ENCODE measurements at places on chromosomes 5 and 9.
A peak's percentile ranks its signal among the peaks of the same experiment; 100 is the strongest.

DNA sequence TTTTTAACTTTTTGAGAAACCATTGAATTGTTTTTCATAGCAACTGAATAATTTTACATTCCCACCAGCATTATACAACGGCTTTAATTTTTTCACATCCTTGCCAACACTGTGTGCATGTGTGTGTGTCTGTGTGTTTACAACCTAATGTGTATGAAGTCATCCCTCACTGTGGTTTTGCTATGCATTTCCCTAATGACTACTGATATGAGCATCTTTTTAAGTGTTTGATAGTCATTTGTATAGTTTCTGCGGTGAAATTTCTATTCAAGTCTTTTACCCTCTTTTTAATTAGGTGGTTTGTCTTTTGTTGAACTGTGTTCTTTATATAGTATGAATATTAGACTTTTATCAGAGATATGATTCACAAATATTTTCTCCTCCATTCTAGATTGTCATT, 263.1 kb upstream of the COX7C start:
- DNase-seq = no peak

- DNase-seq = no peak
Observed at GRCh38 chr9:129441852-129442251, 179.0 kb downstream of the C9orf50 start.

DNA sequence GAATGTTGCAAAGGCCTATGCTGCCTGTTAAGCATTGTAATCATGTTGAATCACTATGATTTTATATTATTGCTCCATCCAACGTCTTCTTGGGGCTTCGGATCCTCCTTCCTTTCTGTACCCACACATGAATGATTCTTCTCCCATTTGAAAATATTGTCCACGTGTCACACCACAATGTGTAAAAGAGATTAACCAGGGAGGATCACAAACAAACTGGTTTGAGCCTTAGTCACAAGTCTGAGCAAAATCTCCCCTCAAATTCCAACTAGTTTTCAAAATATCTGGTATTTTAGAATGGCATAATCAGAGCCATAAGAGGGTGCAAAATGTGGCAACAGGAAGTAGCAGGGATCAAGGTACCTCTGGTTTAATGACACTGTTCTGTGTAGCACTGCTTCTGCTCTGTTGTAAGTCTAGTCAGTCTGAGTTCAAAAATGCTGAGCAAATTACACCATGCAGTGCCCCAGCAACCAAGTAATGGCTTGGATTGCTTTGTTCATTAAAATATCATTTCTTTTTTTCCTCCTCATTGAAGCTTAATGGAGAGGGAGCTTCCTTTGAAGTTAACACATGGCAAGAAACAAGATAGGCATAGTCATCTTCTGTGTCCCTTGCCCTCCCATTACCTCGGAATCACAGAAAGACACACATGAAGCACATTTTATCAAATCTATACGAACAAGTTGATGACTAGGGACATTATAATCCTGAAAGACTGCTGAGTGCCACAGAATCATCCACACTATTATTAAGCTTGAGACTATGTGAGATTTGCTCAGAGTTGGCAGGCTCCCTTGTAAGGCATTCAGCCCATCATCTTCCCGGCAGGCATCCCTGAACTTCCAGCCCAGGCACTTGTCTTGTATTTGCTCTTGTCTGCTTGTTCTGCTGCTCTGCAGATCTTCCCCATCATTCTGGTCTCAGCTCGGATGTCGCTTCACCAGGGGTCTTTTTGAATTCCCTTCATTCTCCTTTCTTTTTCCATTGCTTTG, 102.0 kb upstream of the PRLR start:
- DNase-seq = no peak

- DNase-seq = no peak
Observed at GRCh38 chr9:127874301-127875221, 2.9 kb downstream of the AK1 start.

DNA sequence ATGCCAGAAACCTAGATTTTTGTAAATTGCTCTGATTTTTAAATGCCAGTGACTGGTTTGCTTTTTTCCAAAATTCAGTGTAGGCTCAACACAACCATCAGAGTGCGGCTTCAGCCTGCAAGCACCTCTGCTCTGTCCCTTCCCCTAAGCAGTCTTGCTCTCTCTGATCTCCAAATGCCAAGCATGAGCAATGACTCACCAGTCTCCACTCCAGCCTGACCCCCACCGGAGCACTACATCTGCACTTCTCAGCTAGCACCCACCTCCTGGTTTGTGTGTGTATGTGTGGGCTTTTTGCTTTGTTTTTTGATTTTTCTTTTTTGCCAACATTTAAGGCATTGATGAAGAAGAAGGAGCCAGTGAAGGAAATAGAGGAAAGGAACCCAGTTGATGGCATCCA, 61.4 kb upstream of the ADRA1B start:
- DNase-seq = no peak

GRCh38 chr5:174606646-174607045, 117.7 kb upstream of the MSX2 start:
- DNase-seq = no peak

DNA sequence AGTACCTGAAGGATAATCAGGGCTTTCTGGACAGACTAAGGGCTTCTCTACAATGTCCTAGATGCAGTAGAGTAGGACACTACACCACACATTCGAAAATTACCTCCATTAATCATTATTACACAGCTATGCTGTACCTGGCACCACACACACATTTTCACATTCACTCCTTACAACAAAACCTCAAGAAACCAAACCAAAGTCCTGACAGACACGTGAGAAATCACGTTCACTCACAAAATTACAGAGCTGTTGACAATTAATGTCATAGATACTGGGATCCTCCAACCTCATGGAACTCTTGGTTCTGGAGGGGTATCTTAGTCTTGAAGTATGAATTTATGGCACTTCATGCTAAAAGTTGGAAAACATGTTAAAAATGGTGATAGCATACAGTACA, 16.3 kb downstream of the UBQLN1 start:
- no peak for DNase-seq

- DNase-seq = peak; percentile 15
Observed at GRCh38 chr9:129863059-129863690, 27.9 kb downstream of the USP20 start.

- DNase-seq = no peak
Observed at GRCh38 chr9:136187683-136188586, 17.0 kb downstream of the LHX3 start.

GRCh38 chr5:9851458-9851857, 221.3 kb upstream of the TAS2R1 start:
- no peak for DNase-seq

DNA sequence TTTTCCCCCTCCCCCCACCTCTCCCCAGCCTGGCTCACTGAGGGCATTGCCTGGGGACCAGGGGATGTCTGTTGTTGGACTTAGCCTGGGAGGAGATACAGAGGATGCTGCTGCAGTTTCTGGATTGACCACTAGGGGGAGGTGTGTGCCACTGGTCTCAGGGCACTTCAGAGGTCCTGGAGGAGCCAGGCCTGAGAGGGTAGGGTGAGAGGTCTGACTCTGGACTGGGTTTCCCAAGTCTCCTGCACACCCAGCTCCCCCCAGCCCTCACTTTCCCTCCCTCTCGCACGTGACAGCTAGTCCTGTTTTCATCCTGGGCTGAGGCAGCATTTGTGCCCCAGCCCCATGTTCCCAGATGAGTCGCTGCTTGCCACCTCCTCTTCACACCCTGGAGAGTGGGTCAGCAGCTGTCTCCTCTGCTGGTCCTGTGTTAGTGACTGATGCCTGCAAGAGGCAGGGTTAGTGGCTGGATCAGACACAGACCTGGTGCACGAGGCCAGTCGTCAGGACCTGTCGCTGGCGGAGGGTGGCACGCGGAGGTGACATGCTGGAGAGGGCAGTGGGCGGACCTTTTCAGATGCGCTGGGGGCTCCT, 4.4 kb downstream of the IL3 start:
- peak; percentile 76 for DNase-seq

DNA sequence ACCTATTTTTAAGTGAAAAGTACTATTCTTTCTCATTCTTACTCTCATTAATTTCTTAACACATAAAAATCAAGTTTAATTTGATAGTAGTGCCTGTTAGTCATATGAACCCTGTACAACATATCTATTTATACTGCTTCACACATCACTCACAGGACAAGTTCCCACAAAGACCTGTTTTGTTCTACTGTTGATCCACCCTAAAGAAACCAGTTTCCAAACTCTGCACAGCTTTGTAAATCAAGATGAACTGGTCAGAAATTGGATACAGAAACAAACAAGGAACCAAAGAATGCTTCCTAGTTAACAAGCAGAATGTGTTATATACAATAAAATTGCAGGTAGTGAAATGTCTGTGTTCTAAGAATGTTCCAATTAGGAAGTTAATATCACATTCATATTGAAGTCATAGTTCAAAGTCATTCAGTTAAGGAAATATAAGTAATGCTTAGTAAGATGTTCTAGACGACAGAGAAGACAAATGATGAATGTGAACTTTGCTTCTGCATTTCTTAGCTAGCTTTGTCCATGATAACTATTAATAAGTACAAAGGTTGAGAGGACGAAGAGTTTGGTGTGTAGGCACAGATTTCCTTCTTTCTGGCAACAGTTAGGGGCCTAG, 33.4 kb downstream of the C9orf85 start:
- no peak for DNase-seq

DNA sequence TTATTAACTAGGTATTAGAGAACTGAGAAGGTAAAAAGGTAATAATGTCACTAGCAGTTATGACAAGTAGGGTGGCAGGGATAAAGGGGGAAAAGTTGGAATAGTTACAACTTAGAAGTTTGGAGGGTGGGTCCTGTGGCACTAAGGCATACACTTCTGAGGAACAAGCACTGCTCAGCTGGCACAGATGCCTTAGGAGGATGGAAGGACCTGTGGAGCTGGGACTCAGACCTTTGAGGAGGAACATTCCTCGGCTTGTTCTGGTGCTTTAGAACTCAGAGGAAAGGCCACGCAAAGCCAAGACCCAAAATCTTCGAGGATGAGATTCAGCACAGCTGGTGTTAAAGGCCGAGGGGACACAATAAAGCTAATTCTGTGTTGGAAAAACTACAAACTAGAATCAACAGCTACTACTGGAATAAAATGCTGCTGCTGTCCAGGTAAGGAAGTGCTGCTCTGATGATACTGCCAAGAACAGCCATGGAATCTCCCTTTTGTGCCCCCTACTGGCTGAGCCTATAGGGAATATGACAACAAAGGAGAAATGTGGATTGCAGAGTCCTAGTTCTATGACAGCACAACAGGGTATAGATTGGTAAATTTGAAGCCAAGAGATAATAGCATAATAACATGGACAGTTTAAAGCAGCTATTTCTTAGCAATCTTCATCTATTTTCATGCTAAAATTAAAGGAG, 126.7 kb downstream of the SLC25A46 start:
- no peak for DNase-seq

DNA sequence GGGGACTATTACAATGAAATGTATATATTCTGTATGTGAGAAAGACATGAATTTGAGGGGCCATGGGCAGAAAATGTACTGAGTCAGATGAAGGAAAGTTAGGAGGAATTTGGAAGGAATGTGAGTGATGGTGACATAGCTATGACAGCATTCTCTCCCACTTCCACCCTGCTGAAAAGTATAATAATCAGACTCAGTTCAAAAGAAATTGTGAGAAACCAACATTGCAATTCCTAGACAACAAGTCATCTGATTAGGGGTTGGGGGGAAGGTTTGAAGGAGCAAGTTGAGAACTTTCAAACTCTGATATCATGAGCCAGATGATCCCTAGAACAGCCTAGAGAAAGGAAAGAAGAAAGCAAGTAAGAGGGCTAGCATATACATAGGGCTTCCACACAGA, 370.6 kb downstream of the DMRTA1 start:
- DNase-seq = no peak

DNA sequence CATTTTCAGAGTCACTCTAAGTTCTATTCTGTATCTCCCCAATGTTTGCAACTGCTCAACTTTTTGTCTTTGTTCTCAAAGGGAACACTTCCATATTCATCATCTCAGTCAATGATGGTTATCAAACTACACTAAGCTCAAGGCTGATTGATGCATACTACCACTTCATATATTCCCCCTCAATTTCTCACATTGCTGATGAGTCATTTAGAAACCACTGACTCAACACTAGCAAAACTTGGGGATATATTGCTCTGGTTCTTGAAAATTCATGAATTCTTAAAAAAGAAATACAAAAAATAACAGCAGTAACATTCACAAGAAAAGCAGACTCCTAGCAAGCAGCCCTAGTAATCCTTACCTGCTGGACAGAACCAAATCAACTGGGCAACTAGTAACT, 52.2 kb downstream of the ABHD17B start:
- DNase-seq = no peak

- no peak for DNase-seq
Observed at GRCh38 chr9:124453586-124454191, 3.4 kb downstream of the ADGRD2 start.

- DNase-seq = no peak
Observed at GRCh38 chr9:34663303-34663605, 797 bp upstream of the CCL27 start.

GRCh38 chr5:32258424-32258823, 54.3 kb downstream of the MTMR12 start:
- DNase-seq = no peak

DNA sequence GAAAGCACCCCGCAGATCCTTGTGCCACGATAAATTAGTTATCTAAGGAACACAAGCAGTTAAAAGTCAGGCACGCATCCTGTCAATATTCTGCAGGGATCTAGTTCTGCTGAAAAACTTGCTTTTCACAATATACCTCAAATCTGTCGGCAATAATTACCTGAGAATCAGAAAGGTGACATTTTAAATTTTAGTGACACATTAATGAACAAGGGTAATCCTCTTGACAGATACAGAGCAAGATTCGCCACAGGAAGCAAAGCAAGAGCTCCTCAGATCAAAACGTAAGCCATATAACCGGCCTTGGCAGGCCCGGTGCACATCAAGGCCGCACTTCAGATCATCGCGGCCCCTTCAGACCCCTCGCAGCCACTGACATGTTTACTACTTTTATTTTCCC, 185.7 kb downstream of the ATPSCKMT start:
- DNase-seq = no peak

DNA sequence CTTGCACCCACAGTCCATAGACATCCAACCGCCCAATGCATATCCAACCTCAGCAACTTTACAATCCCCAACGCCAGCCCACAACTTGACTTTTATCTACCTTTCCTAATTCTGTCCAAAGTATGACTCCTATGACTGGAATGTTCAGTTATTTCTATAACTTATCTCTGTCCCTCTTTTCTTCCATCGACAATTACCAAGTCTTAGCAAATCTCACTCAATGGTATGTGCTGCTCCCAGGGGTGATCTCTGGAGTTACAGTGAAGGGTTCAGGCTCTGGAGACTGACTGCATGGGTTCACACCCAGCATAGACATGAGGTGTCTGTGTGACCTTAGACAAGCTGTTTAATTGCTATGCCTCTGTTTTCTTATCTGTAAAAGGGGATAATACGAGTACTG, 106.9 kb downstream of the SPOCK1 start:
- DNase-seq = no peak

DNA sequence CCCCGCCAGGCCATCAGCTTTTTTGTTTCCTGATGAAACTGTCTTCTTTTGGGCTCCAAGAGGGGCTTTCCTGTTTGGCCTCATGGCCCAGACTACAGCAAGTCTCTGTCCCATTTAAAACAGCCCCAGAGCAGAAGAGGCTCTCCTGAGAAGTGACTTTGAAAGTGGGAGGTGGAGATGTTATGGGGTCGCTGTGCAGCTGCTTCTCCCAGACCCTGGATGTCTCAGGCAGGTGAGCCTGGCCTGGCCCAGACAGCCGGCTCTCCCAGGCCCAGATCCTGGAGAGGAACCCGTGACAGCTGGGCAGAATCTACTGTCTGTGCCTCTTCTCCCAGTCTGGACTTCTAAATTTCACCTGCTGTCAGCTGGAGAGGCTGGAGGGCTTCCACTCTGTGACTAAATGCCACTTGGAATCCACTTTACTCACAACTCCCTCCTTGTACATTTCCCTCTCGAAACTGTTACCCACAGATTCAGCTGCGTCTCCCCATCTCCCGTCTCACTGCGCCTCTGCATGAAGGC, 20.6 kb downstream of the FAM78A start:
- no peak for DNase-seq

Measured in activated CD4-positive, alpha-beta T cell treated with anti-CD3 and anti-CD28 coated beads for 24 hours (primary cell).